ENCODE measurements at places on chromosomes 3 and 15.

- peak; percentile 91 for DNase-seq
Measured at GRCh38 chr15:77753281-77753873, 120.7 kb upstream of the LINGO1 start.

- DNase-seq: no peak
Measured at GRCh38 chr3:151228666-151229040, 25.6 kb upstream of the GPR171 start.

GRCh38 chr3:141050576-141051442 lies at the start of gene SPSB4:
SPSB4 (plus strand) TSS chr3:141051347; CDS start chr3:141066105, 14,758 bp downstream.
- peak; percentile 98 for DNase-seq

GRCh38 chr15:100022391-100022790 lies 289.2 kb upstream of the LYSMD4 start:
- peak; percentile 15 for DNase-seq

All from endodermal cell (in vitro differentiated cells).